ENCODE measurements at places on chromosomes 5 and 9.

GRCh38 chr5:102539996-102540728 is 41.4 kb upstream of the SLCO6A1 start:
- DNase-seq = no peak

- DNase-seq = peak; percentile 49
These were observed at the start of gene CCNO for GRCh38 chr5:55232985-55233928. TSS of gene CCNO (minus strand) at chr5:55233608. CDS start at chr5:55233523, 85 bp downstream.

- DNase-seq = peak; percentile 9
These were observed 74.5 kb downstream of the MAPKAP1 start for GRCh38 chr9:125632321-125633115.

GRCh38 chr5:6493681-6494454 is 45.2 kb downstream of the UBE2QL1 start:
- DNase-seq = no peak

All from stimulated activated CD4-positive, alpha-beta T cell treated with anti-CD3 and anti-CD28 coated beads, Interleukin-4, amount 100 ng/mL, for 4 hours (primary cell).